ENCODE measurements at places on chromosomes 2 and 18. TPM values are rescaled to one million over a fixed set of nuclear protein-coding genes. Genes with fewer than 3 reads are reported as not detected.

- peak; percentile 85 for DNase-seq
Observed at GRCh38 chr2:15636972-15637785, 45.5 kb downstream of the DDX1 start.

GRCh38 chr2:229641676-229642075 is 72.7 kb downstream of the DNER start:
- DNase-seq: no peak

GRCh38 chr18:59783138-59783537 is 85.9 kb upstream of the CCBE1 start:
- DNase-seq: no peak

DNA sequence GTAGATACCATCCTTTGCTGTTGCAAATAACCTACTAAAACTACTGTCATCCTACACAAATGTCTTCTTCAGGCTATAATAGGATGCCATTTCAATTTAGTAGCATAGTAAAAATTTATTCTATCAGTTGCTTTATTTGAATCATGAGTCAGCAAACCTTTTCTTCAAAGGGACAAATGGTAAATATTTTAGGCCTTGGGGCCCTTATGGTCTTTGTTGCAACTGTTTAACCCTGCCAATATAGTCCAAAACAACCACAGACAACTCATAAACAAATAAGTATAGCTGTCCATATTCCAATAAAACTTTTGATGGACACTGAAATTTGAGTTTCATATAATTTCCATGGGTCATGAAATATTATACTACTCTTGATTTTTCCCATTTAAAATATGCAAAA is 54.0 kb upstream of the CCBE1 start:
- DNase-seq: no peak

DNA sequence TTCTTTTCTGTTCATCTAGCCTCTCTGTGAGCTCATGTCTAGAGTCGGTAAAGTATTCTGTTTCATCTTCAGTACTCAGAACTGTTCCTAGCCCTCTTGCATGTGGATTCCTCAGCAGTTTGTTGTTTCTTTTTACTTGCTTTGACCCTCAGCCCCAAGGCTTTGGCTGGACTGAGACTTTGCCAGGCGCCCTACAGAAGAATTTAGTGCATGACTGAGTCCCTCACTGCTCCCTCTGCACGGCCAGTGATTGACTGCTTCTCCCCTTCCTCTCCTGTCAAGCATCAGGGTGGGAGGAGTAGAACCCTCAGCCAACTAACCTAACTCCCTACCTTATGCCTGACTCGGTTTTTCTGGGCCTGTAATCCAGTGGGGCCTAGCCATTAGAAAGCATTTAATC is 109.8 kb downstream of the ESCO1 start:
- DNase-seq: no peak

GRCh38 chr18:10789180-10789579 is 263.4 kb downstream of the NAPG start:
- DNase-seq: no peak

DNA sequence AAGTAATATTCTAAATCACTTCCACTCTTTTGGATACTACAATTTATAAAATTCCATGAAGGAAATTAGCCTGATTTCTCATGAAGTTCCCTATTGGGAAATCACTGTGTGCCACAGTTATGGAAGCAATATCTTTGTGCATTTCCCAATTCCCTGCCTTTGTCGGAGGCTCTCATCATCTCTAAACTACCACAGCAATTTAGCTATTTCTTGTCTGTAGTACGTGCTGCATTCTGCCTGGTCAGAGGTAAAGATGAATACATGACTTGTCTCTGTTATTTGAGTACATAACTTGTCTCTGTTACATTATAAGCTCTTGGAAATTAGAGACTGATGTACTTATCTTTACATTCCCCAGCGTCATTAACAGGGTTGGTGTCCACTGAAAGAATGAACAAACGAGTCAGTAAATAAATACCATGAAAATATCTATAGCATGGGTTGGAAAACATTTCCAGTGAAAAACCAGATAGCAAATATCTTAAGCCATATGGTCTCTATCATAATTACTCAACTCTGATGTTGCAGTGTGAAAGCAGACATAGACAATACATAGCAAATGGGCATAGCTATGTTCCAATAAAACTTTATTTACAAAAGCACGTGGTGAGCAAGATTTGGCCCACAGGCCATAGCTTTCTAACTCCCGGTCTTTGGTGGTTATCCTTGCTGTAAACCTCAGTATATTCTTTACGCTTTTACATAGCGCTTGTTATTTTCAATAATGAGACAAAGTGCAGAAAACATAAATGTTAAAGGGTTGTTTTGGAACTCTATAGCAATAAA is 78.8 kb downstream of the BCL2 start:
- DNase-seq: no peak

- DNase-seq: no peak
Observed at GRCh38 chr18:62543021-62543420, 20.2 kb downstream of the ZCCHC2 start.

- no peak for DNase-seq
Observed at GRCh38 chr2:234033174-234033573, 17.3 kb upstream of the SPP2 start.

DNA sequence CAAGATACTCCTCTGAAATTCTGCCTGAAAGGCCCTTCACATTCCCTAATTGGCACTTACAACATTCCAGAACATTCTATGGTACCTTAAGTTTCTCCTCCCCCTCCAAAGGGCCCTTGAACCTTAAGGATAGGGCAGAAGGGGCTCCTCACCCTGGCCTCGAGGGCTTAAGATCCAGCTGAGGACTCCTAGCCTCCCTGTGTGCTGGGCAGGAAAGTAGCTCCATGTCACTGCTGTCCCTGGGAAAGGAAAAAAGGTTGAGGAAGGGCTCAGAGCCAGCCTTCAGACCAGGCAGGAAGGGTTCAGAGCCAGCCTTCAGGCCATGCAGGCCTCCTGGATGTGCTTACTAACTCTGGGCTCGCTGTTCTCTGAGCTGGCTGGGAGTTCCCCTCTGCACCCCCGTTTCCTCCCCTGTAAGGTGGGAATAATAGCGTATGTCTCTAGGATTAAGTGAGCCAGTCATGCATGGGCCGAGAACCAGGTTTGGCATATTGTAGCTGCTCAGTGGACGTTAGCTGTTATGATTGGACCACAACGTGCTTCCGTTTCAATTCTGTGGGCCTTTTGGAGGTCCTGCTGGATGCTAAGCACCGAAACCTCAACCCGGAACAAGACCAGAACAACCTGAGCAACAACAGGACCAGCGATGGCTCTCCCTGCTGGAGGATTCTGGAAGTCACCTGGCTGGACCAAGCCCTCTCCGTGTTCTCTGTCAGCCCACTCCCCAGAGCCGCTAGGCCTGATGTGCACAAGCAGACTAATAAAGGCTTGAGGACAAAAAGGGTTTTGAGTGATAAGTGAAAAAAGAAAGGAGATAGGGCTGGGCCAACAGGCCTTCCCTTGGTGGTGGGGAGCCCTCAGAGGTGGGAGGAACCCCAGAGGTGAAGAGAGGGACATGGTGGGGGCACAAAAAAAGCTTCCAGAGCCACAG is 1.0 kb upstream of the B3GNT7 start:
- DNase-seq: no peak

HOXD12 gene
- not detected for total RNA-seq

CHRNG gene
- not detected for total RNA-seq

NRP2 gene
- total RNA-seq: 316 TPM

KCNK3 gene
- total RNA-seq: 0.53 TPM

ZNF142 gene
- total RNA-seq: 32.1 TPM

PLB1 gene
- 5.5 TPM for total RNA-seq

BCL2L11 gene
- total RNA-seq: 13.8 TPM

All from sciatic nerve (tissue), 2 donors.